ENCODE measurements at places on chromosomes 12 and 14.

GRCh38 chr12:106119301-106119700 is 19.5 kb downstream of the NUAK1 start:
- no peak for DNase-seq

DNA sequence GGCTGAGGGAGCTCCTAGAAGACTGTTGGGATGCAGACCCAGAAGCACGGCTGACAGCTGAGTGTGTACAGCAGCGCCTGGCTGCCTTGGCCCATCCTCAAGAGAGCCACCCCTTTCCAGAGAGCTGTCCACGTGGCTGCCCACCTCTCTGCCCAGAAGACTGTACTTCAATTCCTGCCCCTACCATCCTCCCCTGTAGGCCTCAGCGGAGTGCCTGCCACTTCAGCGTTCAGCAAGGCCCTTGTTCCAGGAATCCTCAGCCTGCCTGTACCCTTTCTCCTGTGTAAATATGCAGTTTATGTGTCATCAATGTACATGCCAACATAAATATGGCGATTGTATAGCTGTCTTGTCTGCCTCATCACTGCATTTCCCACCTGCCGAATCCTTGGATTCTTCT is 7.5 kb downstream of the AMHR2 start:
- no peak for DNase-seq

DNA sequence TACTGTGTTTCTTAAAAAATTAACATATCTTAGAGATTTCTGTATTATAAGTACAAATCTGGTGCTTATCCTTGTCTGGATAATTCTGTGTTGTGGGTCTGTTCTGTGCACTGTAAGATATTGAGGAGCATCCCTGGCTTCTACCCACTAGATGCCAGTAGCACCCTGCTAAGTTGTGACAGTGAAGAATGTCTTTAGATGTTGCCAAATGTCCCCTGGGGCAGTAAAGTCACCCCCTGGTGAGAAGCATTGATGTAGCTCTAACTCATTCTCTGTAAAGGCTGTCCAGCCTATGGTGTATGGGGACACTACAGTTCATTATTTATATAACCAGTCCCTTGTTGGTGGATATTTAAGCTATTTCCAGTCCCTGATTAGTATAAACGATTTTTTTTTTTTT is 31.4 kb downstream of the MAP1LC3B2 start:
- no peak for DNase-seq

DNA sequence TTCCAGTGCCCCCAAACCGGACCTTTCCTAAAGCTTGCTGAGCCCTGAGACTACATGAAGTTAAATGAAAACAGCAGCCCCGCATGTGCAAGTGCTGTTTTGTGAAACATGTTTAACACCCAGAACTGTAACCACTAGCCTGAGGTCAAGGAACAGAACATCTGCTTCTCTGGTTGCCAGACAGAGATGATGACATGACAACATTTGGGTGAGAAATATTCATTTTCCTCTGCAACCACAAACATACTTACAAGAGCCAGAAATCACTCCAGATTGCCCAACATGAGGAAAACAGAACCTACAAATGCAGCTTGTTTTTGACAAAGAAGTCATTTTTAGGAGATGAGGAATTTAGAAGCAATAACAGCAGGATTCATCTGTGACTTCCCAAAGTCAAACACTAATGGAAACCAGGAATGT is 110.4 kb downstream of the BCAT1 start:
- DNase-seq = no peak

- no peak for DNase-seq
Measured at GRCh38 chr12:123258593-123258992, 13.1 kb downstream of the CDK2AP1 start.

DNA sequence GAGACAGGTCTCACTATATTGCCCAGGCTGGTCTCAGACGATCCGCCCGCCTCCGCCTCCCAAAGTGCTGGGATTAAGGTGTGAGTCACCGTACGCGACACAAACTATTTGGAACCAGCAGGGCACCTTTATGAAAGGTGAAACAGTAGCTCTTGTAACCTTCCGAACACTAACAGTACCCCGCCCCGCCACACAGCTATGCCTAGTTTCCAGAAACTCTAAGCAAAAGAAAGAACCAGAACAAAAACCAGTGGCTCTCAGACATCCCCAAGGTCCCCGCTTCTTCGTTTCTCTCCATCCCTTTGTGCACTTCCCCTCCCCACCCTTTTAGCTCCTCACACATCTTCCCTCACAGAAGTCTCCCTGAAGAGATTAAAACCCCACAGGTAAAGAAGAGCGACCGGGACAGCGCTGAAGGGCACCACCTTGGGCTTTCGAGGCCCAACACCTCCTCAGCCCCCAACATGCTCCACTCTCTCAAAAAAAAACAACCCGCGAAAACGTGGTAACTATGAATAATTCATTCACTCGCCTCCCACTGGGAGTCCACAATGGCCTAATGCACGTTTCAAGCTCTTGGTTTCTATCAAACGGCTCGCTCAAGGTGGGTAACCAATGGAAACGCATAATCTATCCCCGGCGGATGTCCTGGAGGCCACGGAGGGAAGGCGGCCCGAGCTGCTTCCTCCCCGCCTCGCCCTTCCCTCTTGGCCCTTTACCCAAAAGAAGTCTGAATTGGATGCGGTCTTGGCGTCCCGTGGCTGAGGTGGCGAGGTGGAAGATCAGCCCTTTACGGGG is 877 bp downstream of the BAG5 start:
- no peak for DNase-seq

- DNase-seq = no peak
Measured at GRCh38 chr12:51401486-51401885, 10.3 kb upstream of the GALNT6 start.

- no peak for DNase-seq
Measured at GRCh38 chr12:38480594-38480993, 164.0 kb downstream of the ALG10B start.

DNA sequence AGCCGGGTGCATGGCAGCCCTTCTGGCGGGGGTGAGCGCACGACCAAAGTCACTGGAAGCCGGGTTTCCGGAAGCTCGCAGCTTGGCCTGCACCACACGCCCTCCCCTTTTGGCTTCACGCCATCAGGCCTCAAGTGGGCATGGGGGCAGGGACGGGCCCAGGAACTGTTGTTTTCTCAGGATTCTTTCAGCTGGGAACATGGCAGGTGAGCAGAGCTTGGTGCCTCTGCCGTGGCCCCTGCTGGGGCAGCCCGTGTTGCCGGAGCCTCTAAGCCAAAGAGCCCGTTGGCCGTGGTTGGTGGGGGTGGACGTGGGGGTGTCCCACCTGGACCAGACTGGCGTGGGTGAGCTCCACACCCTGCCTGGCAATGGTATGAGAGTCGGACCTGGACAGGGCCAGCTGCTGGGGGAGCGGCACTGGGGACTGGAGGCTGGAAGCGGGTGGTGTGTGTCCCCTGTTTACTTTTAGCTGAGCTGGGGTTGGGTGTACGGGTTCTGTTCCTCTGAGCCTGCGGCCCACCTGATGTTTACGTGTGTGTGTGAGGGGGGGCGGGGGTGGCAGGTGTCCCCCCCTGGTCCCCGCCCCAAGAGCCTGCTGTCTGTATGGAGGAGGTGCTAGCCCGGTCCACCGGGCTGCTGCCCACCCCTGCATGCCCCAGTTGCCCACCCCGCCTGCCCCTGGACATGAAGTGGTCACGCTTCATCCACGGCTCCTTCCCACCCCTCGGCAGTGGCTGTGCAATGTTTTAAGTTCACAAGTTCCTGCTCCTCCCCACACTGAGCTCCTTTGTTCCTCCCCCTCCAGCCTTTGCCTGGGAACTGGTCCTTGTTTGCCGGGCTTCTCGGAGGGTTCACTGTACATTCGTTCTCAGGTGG is 28.7 kb upstream of the PLD4 start:
- no peak for DNase-seq

DNA sequence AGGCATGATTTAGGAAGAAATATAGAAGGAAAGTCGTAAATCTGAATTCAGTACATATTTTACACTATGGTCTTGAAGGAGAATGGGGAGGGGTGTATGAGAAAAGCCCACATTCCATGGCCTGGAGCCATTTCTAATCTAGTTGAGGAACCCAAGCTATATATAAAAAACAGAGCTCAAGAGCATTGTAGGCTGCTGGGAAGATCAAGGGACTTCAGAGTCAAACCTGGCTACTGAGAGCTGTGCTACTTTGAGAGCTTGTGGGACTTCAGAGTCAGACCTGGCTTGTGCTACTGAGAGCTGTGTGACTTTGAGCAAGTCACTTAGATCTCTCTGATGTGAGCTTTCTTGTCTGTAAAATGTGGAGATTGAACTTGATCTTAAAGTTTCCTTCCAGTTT is 58.7 kb downstream of the TBK1 start:
- no peak for DNase-seq

DNA sequence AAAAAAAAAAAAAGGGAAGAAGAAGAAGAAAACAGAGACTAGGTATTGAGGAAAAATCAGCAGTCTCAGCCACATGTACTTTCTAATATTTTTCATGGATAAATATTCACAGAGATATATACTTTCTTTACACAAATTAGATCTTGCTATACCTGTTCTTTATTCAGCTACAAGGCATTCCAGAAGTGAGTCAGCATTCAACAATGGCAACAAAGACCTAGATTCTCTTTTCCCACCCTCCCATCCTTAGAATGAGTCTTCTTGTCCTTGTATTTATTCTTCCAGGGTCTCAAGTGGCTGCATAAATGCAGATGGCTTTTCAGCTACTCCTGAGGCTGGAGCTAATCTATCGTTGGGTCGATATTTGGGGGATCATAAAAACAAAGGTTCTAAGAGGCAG is 93.0 kb downstream of the NT5DC3 start:
- no peak for DNase-seq

GRCh38 chr12:76101739-76102385 is 17.4 kb upstream of the NAP1L1 start:
- no peak for DNase-seq

GRCh38 chr12:56084958-56085543 is 5.1 kb downstream of the ERBB3 start:
- no peak for DNase-seq

DNA sequence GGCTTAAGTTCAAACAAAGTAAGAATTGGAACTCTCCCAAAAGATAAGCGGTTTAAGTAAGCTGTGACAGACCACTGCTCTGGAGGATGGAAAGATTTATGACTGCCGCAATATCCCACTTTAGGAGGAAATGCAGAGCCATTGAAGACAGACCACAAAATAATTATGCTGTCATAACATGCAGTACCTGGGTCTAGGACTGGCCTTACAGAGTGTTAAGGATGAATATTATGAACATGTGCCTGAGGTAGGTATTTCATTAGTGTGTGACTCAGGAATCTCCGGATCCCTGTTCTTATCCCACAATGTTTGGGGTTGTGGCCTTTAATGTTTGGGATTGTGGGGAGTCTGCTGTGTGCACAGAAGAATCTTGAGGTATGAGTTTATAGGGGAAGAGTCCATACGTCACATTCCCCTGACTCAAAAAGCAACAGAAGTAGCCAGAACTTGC is 114.9 kb downstream of the SAMD4A start:
- no peak for DNase-seq

DNA sequence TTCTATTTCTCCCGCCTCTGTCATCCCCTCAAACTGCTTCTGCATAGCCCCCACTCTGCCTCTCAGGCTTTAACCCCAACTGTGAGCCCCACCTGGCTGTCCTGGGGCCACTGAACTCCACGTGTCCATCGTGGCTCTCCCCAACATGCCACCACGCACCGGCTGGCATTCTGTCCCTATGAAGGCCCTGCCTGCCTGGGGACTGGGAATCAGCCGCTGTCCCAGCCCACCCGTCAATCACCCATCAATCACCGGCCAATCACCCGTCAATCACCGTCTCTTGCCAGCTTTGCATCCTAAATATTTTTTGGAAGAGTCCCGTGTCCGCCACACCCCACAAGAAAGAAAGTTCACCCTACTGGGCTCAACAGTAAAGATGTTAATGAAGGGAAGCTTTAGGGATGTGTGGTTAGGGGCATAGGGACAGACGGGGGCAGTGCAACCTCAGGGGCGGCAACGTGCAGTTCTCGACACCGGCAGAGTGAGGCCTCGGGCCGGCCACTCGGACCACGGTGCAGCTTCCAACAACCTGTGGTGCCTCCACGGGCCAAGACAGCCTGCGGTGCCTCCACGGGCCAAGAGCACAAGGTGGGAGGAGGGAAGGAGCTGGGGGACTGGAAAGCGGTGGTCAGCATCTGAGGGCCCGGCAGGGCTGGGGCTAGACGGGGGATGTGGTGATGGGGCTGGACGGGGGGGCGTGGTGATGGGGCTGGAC is 85.6 kb downstream of the GALNT9 start:
- no peak for DNase-seq

- no peak for DNase-seq
Measured at GRCh38 chr12:88793096-88793495, 212.8 kb upstream of the KITLG start.

Data from hippocampal formation (tissue), 2 donors.